ENCODE measurements at places on chromosomes 5 and 9.

GRCh38 chr5:142086229-142086628 lies 22.4 kb upstream of the NDFIP1 start:
- DNase-seq, result no peak

- DNase-seq, result no peak
Measured at GRCh38 chr9:34254966-34255825, 73.9 kb downstream of the KIF24 start.

DNA sequence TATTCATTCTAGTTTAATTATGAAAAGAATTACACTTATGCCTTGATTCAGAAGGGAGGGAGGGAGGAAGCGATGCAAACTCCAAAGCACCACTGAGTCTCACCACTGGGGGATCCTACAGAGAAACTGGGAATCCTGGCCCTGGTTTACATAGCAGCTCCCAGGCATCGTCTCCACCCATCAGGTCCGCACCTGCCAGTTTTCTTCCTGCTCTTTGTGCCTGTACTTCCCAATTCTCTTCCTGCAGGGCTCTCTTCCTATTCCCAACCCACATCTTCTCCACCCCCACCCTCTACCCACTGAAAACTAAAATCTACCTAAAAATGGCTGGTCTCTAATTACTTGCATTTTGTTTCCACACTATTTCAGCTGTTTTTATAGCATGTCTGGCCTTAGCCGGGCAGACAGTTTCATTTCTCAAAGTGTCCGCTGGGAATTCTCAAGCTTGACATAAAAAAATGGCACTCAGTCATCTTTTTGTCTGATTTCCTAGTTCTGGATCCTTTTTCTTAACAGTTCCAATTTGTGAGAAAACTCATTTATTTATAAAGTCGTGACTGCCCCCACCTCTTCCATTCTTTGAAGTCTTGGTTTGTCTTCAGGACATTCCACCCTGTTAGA lies 1.6 kb upstream of the TNIP1 start:
- no peak for DNase-seq

GRCh38 chr5:112706446-112707016 lies 31.2 kb upstream of the APC start:
- DNase-seq, result no peak

DNA sequence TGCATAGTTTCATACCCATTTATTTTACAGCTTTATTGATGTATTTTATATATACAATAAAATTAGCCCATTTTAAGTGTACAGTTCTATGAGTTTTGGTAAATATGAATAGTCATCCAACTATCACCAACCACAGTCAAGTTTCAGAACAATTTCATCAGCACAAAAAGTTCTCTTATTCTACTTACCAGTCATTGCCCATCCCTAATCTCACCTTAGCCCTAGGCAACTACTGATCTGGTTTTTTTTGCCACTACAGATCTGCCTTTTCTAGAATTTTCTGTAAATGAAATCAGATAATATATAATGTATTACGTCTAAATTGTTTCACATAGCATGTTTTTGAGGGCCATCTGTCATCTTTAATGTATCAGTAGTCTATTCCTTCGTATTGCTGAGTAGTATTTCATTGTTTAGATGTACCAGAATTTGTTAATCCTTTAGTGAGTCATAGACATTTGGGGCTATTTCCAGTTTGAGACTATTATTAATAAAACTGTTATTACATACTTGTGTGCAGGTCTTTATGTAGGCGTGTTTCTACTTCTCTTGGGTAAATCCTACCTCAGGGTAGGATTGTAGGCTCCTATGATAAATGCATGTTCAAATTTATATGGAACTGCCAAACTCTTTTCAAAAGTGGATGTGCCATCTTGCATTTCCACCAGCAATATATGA lies 198.5 kb upstream of the ADAMTSL1 start:
- no peak for DNase-seq

- DNase-seq, result no peak
Measured at GRCh38 chr9:16319646-16320045, 550.8 kb downstream of the BNC2 start.

GRCh38 chr5:170504616-170505266 lies 921 bp downstream of the KCNIP1 start:
- DNase-seq, result no peak

DNA sequence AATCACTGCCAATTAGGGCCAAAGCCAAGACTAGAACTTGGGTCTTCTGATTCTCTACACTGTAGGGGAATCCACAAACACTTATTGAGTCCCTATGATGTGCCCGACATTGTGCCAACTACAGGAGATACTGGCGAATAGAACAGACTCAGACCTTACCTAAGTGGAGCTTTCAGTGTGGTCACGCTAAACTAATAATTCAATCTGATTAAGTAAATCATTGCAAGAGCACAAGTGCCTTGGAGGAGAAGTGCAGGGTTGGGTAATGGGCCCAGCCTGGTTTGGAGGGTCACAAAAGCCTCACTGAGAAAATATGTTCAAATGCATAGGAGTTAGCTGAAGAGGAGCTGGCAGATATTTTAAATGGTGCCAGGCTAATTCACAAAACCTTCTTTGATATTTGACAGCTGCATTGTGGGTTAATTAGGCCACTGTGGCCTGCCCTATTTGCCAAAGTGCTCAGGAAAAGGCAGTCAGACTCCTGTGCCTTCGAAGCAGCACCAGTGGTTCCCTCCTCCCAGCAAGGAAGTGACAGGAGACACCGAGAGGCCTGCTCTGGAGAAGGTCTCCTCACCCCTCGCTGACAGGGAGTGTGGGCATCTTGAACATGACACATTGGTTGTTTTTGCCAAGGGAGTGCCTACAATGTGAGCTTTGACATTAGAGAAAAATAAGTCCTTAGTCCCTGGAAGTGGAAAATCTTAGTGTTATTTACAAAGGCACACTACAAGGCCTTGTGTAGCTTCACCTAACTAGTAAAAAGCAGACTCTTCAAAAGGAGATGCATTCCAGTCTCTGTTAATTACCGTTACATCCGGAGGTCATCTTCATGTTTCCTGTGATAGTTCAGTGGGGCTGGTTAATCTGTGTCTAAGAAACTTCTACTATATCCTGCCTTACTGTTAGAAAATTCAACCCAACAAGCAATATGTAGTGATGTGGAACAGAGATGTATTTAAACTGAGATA lies 24.1 kb upstream of the TRAF1 start:
- DNase-seq, result no peak
